ENCODE measurements at places on chromosomes 7 and 10.

DNA sequence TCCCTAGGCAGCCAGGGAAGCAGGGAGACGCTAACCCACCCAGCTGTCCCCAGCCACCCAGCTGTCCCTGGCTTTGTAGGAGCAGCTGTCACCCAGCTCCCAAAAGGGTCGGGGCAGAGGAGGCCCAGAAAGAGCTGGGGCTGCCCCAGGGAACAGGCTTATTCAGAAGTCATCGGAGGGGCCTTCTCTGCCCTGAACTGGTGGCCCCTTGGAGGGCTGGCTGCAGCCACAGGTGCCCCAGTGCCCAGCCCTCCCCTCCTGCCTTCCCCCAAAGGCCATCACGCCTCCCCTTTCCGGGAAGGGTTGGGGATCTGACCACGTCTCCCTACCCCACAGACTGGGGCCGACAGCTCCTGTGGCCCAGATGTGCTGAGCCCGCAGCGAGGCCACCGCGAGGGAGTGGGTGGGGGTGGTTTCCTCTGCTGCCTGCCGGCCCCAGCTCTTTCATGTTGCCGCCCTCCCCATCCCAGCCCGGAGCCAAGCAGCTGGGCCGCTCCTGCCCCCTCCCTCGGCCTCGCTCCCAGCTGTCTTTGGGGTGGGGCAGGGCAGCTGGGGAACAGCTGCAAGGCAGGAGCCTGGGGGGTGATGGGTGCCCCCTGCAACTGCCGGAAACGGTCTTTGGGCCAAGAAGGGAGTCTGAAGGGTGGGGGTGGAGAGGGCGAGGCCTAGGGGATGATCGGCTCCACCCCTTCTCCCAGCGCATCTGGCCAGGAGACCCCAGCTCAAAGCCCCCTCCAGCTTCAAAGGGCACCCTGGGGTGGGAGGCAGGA lies 16.8 kb downstream of the TRIM8 start:
- DNase-seq, result peak; percentile 27

- no peak for DNase-seq
Measured at GRCh38 chr7:151231080-151231479, 1.2 kb upstream of the CHPF2 start.

DNA sequence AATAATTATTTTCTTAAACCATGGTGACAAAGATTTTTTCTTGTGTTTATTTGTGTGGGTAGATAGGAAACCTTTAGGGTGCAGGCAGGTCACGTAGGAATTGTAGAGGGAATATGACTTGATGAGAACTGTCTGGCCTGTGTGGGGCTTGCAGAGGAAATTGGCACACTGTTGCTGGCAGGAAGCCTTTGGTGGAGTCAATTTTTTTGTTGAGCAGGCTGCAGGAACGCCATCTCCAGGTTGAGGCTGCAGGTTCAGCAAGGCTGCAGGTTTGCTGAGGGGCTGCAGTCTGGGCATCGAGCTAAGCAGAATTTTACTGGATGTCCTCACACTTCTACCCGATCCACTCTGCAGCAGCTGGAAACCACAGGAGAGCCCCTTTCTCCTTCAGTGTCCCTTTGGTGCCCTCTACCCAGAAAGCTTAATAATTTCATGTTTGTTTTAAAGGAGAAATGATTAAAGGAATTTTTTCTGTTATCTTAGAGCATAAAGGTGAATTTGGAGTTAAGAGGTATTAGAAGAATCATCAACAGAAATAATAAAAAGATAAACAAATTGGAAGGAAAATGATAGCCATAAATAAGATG lies 37.0 kb downstream of the TBC1D12 start:
- DNase-seq, result no peak

GRCh38 chr7:134547397-134548054 lies 1.4 kb upstream of the AKR1B15 start:
- DNase-seq, result peak; percentile 41

DNA sequence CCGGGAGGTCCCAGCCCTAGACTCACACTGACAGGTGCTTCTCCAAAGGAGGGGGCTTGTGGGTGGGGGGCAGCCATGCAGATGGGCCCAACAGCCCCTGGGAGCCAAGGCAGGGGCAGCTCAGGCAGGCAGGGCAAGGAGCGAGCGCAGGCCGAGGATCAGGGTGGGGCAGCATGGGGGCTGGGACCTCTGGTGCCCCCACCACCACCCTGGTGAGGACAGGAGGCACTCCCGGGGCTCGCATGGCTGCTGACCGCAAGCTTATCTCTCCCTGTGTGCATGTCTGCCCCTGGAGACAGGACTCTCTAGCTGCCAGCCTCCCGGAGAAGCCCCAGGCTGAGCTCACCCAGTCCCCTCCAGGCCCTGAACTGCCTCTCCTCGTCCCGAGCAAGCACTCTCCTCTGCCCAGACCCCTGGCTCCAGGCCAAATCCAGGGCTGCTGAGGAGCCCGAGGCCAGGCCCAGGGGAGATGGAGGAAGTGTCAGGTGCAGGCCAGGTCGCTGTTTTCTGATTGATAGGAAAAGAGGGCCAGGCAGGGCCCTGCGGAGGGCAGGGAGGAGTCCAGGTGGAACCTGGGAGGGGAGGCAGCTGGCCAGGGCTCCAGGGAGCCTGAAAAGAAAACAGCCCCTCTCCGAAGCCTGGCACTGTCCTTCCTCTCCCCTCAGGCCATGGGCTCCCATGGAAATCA lies 39.0 kb downstream of the PDGFA start:
- DNase-seq, result no peak

- DNase-seq, result no peak
Measured at GRCh38 chr10:33520223-33520622, 185.8 kb upstream of the NRP1 start.

All from activated CD4-positive, alpha-beta T cell treated with anti-CD3 and anti-CD28 coated beads for 1 hour (primary cell).